Right forelimb (tissue), 1 donor: ENCODE measurements at places on chromosomes 7 and 10.

DNA sequence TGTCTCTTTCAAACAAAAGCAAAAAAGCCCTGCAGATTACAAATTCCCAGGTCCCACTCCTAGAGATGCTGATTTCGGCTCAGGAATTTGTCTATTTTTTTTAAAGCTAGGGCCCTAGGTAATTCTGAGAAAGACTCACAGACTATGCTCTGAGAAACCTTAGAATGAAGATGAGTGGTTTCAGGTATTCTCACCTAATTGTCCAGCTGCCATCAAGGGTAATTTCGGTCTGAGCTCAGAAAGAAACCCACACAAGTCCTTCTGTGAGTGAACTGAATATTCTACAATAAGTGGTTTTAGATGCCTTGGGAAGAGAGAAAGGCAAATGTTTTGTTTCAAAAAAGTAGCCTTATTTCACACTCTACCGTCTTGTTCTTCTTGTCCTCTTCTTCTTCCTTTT is 45.7 kb downstream of the DCLRE1A start:
- DNase-seq: no peak

DNA sequence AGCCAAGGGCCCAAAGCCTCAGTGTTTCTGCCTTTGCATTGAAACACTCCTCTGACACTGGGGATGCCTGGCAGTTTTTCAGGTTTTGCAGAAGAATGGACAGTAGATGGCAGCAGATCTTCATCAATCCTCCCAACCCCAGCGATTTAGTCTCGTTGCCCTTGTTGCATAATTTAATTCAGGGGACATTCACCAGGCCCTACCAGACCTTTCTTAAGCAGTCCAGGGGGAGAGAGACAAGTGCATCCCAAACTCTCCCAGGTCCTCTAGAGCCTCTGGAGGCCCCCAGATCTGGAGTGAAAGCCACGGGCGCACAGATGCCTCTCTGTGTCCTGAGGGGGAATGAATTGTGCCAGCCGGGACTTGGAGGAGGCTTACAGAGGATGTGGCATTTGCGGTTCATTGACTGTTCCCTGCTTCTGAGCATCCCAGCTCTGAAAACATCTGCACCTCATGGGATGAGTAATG is 29.6 kb downstream of the MINDY4 start:
- DNase-seq: peak; percentile 84

DNA sequence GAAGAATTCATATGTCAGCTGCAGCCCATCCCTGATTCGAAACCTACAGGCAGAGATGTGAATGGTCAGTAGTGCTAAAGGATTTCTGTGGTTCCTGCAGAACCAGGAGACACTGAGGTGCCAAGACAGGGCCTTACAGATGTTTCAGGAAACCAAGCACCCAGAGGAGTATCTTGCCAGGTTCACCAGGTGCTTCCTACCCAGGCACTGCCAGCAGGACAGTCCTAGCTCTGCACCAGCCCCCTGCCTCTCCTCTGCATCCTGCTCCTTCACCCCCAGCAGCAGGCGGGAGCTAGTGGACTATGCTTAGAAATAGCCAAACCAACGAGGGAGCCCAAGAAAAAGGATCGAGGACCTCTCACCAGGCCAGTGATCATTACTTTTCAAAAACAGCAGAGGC is 4.2 kb upstream of the IKZF1 start:
- no peak for DNase-seq

- DNase-seq: no peak
Observed at GRCh38 chr7:22001345-22002004, 55.8 kb upstream of the CDCA7L start.

GRCh38 chr7:84258628-84259027 is 64.0 kb upstream of the SEMA3A start:
- DNase-seq: no peak
